Activated T-helper 9 cell treated with anti-CD3 and anti-CD28 coated beads, Interleukin-2, amount 50 U/mL, for 16 hours (primary cell): ENCODE measurements at places on chromosomes 11 and 22.

DNA sequence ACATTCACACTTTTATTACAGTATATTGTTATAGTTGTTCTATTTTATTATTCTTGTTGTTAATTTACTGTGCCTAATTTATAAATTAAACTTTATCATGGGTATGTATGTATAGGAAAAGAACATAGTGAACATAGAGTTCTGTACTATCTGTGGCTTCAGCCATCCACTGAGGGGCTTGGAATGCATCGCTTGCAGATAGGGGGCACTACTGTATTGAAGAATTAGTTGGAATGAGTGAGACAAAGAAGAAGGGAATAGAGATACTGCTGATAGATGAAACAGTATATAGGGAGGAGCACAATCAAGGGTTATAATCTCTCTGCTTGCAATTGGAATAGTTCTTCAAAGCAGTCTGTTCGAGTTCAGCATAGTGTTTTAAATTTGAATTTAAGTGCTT, 432.2 kb downstream of the RAB38 start:
- no peak for DNase-seq

- no peak for DNase-seq
Measured at GRCh38 chr11:101915791-101916291, 481 bp downstream of the ANGPTL5 start.

- no peak for DNase-seq
Measured at GRCh38 chr22:49786976-49787706, 40.5 kb downstream of the BRD1 start.

- DNase-seq = no peak
Measured at GRCh38 chr11:19793326-19793725, 80.7 kb downstream of the NAV2 start.

GRCh38 chr11:14854057-14854456, 38.0 kb downstream of the CYP2R1 start:
- no peak for DNase-seq

DNA sequence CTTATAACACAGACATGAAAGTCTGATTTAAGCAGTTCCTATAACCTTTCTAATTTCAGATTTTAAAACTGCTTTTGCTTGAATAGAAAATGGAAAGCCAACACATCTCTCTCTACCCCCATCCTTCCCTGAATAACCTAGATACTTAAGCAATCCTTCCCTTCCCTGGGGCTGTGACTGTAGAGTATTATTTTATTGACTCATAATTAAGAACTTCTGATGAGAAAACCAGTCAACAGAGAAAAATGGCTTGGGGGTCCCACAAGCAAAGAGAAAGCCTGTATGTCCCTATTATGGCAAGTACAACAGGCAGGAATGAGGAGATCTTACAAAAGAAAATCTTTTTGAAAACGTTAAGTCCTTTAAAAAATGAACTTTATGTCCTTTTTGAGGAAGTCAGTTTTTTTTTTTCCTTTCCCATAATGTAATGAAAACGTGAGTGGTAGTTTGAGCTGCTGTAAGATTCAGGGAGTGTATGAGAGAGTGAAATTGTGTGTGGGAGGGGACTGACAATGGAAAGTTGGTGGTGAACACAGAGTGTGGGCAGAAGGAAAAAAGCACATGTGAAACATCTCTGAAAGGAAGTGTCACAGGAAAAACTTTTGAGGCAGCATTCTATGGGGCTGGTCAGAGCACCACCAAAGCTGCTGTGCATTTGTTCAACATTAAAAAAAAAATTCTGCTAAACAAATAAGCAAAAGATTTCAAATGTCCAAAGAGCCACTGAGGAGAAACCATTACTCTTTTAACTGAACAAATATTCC, 154.6 kb downstream of the MAML2 start:
- no peak for DNase-seq

DNA sequence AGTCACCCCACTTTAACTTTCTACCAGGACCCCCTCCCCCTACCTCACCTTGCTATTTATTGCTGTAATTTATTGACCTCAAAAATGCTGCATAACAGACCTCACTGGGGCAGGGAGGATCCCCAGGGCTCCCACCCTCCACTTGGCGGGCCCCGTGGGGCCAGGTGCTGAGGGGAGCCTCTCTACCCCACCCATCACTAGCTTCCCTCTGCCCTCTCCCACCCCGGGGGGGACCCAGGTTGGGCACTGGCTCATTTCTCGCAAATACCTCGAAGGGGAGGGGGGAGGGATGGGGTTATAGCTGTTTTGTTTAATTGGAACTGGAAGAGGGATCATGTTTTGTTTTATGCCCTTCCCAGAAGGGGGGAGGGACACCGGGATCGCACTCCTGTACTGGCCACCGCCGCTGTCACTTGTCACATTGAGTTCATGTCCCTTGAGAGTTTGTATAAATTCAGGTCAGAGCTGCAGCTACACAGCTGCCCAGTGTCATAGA, 16.3 kb upstream of the TMEM191C start:
- no peak for DNase-seq

DNA sequence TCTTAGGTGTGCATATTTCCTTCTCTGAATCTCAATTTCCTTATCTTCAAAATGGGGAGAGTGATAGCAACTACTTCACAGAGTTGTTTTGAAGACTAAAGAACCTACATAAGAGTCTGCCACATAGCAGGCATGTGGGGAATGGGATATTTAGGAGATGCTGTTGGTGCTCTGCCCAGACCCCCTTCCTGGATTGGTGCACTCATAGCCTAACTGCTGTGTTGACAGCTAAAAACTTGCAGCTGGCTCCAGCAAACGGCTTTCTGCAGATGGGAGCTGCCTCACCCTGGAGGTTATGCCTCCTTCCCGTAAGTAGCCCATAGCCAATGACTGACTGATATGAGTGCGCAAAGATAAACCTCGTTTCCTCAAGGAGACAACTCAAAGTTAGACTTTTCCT, 106.1 kb downstream of the CD44 start:
- no peak for DNase-seq

- no peak for DNase-seq
Measured at GRCh38 chr11:9037046-9037780, 33.4 kb upstream of the NRIP3 start.

GRCh38 chr11:796565-797295, 1.4 kb downstream of the SLC25A22 start:
- DNase-seq = no peak

- no peak for DNase-seq
Measured at GRCh38 chr11:95294701-95295100, 63.7 kb upstream of the SESN3 start.

GRCh38 chr11:13227676-13228255, 49.8 kb upstream of the BMAL1 start:
- no peak for DNase-seq

DNA sequence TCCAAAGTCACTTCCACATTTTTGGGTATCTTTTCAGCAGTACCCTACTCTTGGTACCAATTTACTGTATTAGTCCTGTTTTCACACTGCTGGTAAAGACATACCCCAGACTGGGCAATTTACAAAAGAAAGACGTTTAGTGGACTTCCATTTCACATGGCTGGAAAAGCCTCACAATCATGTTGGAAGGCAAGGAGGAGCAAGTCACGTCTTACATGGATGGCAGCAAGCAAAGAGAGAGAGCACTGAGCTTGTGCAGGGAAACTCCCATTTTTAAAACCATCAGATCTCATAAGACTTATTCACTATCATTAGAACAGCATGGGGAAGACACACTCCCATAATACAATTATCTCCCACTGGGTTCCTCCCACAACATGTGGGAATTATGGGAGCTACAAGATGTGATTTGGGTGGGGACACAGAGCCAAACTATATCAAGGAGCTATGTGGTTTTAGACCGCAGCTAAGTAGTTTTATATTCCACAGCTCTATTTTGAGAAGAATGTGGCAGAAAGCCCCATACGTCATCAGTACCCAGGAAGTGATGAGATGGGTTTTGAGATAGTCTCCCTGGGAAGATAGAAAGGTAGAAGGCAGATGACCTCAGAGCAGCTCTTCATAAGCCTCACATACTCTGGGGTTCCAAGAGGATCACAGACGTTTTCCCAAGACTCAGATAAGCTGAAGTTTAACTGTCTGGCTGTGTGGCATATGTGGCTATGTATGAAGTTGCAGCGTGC, 96.3 kb downstream of the APIP start:
- DNase-seq = no peak

GRCh38 chr11:69297787-69298266, 3.9 kb downstream of the MYEOV start:
- DNase-seq = no peak

DNA sequence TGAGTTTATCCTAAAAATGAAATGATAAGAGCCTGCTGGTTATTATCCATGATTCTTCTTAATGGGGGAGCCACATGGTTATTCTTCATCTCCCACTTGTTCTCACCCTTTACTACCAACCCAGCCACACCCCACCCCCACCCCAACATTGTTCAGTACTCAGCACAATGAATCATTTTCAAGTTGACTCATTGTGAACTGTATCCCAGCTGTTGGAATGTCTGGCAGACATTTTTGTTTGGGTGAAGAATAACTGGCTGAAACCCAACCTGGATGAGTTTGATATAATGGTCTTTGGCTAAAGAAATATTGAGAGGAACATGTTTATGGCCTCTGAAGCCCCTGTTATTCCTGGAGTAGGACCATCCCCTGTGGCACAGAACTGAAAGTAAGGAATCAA, 136.2 kb downstream of the ELP4 start:
- no peak for DNase-seq

GRCh38 chr11:2515401-2516275, 70.8 kb downstream of the KCNQ1 start:
- no peak for DNase-seq

GRCh38 chr22:19515654-19516377, 8.4 kb downstream of the CLDN5 start:
- DNase-seq = no peak

- no peak for DNase-seq
Measured at GRCh38 chr11:36994208-36994607, 396.2 kb upstream of the RAG2 start.

DNA sequence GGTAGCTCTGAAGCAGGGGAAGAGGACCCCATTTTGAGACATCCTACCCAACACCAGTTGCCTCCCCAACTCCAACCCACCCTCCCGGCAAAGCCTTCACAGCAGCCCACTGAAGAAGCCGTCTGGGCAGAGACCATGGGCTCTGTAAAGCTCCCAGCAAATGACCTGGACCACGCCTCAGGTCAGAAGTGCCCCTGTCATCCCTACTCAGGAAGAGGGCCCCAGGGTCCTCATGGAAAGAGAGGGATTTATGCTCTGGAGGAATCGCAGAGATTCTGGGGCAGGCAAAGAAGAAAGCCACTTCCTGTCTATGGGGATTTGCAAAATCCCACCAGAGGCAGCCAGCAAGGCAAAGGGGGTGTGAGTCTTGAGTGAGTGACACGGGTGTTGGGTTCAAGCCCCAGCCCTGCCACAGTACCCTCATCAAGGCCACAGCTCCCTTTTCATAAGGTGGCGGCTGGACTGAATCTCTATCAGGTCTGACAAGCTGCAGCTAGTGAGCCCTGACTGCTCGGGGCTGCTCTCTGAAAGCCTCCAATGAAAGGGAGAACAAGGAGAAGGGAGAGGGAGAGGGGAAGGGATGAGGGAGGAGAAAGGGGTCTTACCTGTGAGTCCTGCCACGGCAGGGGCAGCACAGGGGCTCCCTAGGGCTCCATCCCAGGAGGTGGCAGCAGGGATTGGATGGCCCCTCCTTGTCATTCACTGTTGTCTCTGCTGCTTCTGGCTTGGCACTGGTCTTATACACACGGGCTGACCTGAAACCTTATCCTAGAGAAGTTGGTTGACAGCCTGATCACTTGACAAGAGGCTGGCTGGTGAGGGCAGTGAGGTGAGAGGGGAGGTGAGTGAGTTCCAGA, at the start of gene UCP3:
UCP3 (minus strand) TSS at position 713 of the 857 bp plus-strand sequence. CDS start 2,043 bp downstream, outside the sequence.
- DNase-seq = no peak

- DNase-seq = no peak
Measured at GRCh38 chr11:61761440-61762222, 9.2 kb downstream of the MYRF start.

DNA sequence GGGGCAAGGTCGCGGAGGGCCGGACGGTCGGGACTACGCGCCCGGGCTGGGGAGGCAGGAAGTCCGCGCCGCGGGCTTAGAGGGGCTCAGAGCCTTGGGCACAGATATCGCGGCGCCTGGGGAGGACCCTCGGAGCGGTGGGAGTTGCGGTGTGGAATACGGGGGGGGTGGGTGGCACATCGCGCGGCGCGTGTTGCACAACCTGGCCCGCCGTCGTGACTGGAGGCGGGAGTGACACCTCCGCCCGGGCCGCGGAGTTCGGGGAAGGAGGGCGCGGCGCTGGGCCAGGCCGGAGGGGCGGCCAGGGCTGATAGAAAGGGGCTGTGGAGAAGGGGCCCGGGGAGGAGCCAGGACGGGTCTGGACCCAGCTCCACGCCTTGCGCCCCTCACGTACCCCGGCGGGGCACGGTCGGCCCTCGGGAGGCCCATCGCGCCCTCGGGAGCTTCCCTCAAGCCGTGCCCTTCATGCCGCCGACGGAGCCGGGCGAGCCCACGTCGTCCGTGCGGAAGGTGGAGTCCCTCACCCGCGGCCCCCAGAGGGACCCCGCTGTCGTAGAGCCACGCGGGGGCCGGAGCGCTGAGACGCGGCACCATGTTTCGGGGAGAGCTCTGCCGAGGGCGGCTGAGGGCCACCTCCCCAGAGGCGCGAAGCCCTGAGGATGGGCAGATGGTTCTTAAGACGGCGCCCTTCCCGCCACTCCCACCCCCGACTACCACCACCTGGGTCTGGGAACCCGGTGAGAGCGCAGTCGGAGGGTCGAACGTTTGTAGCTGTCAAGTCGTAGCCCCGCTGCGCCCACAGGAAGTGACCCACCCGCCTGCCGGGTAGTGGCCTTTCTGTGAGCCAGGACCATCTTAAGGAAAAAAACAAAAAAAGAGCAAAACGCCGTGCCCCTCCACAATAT, 729 bp downstream of the IL17RA start:
- DNase-seq = peak; percentile 27
